Activated naive CD8-positive, alpha-beta T cell treated with anti-CD3 and anti-CD28 coated beads for 36 hours (primary cell): ENCODE measurements at places on chromosomes 12 and 14.

DNA sequence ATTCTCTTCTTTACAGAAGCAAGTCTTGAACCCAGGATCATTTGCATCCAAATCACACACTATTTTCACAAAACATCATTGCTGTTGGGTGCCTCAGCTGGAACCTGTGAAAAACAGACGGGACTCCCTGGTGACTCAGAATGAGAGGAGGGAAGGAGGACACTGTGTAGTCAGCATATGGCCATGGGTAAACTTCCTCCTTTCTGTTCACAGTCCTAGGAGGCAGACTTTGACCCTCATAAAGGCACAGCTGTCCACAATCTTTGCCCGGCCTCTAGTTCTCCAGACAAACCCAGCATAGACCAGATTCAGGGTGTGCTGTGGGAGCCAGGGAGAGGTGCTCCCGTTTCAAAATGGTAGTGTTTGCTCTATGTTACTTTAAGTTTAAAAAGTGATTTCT lies 62.0 kb downstream of the DYRK2 start:
- peaks cover 2% of the 10 kb centered on the region for H3K4me1 ChIP-seq
- no peak overlapping the region for H3K27ac ChIP-seq
- no peaks in the 10 kb centered on the region for H3K27me3 ChIP-seq
- no peak overlapping the region for H3K4me3 ChIP-seq

DNA sequence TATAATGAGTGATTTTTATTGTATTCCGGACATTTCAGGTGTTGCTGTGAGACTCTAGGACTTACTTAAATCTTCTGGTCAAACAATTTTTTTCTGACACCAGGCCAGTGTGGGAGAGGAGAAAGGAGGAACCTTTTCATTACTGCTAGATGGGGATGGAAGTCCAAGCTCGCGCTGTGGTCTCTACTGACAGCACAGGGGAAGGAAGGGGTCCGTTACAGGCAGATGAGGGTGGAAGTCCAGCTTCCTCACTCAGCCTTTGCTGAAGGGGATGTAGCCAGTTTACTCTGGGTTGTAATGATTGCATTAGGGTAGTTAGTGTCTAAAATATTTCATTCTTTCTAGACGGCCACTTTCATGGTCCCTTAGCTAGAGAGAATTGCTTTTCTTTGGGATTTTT lies 26.3 kb upstream of the ST8SIA1 start:
- no peak overlapping the region for H3K27ac ChIP-seq
- no peaks in the 10 kb centered on the region for H3K4me1 ChIP-seq
- peaks cover 7% of the 10 kb centered on the region for H3K27me3 ChIP-seq
- DNase-seq = no peak
- H3K4me3 ChIP-seq = no peak overlapping the region

GRCh38 chr14:76169776-76170175 lies 18.1 kb downstream of the GPATCH2L start:
- peaks cover 45% of the 10 kb centered on the region for H3K36me3 ChIP-seq
- H3K27ac ChIP-seq = no peak overlapping the region
- peaks cover 6% of the 10 kb centered on the region for H3K4me1 ChIP-seq
- H3K4me3 ChIP-seq = no peak overlapping the region

GRCh38 chr12:95960241-95960640 lies 17.1 kb downstream of the AMDHD1 start:
- no peak for DNase-seq
- H3K4me3 ChIP-seq = no peak overlapping the region
- no peaks in the 10 kb centered on the region for H3K4me1 ChIP-seq

DNA sequence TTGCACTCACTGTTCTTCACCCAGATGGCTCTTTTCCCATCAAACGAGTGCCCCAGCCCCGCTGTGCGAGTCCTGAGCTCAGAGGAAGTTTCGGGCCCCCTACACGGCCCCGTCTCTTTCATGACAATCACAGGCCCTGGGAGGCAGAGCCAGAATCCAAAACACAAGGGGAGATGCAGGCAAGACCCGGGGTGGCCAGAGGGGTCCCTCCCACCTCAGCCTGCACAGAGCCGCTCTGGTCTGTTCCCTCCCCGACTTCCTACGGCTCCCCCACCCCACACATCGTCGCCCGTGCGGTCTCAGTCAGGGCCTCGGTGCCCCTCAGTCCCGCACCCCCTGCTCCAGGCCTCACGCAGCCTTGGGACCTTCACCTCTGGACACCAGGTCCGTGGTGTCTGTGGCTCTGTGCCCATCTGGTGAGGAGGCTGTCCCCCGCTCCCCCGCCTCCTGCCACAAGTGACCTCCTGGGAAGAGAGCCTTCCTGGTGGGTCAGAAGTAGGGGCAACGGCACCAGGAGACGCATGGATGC lies 8.9 kb downstream of the GPR132 start:
- H3K27ac ChIP-seq = peak overlapping the region; percentile 34
- H3K27me3 ChIP-seq = no peaks in the 10 kb centered on the region
- H3K4me3 ChIP-seq = no peak overlapping the region
- no peak for DNase-seq
- H3K36me3 ChIP-seq = peaks cover 18% of the 10 kb centered on the region

DNA sequence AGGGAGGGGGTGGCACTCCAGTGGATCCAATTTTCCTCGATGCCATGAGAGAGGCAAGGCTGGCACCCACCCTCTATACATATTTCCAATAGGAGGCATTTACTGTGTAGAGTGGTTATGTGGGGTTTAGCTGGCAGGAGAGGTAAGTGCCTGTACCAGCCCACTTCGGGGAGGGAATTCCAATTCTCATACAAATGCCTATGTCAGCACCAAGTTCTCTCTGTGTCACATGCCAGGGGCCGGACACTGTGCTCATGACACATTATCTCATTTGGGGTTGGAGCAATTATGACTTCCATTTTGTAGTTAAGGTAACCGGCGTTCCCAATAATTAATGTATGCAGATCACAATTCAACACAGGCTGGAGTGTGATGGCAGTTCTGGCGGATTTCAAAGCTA lies 284.3 kb downstream of the KSR2 start:
- no peak for DNase-seq
- H3K27me3 ChIP-seq = peaks cover 15% of the 10 kb centered on the region
- no peaks in the 10 kb centered on the region for H3K36me3 ChIP-seq
- H3K27ac ChIP-seq = no peak overlapping the region
- no peak overlapping the region for H3K4me3 ChIP-seq

DNA sequence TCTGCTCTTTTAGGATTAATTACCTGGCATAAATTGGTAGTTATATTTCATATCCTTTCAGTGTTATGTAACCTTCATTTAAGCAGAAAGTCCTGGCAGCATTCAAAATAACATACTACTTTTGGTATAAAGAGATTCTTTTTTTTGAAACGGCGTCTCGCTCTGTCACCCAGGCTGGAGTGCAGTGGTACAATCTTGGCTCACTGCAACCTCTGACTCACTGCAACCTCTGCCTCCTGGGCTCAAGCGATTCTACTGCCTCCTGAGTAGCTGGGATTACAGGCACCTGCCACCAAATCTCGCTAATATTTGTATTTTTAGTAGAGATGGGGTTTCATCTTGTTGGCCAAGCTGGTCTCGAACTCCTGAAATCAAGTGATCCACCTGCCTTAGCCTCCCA lies 9.2 kb downstream of the KTN1 start:
- H3K27ac ChIP-seq = no peak overlapping the region
- peaks cover 10% of the 10 kb centered on the region for H3K36me3 ChIP-seq
- DNase-seq = no peak
- no peaks in the 10 kb centered on the region for H3K27me3 ChIP-seq
- H3K4me3 ChIP-seq = no peak overlapping the region

DNA sequence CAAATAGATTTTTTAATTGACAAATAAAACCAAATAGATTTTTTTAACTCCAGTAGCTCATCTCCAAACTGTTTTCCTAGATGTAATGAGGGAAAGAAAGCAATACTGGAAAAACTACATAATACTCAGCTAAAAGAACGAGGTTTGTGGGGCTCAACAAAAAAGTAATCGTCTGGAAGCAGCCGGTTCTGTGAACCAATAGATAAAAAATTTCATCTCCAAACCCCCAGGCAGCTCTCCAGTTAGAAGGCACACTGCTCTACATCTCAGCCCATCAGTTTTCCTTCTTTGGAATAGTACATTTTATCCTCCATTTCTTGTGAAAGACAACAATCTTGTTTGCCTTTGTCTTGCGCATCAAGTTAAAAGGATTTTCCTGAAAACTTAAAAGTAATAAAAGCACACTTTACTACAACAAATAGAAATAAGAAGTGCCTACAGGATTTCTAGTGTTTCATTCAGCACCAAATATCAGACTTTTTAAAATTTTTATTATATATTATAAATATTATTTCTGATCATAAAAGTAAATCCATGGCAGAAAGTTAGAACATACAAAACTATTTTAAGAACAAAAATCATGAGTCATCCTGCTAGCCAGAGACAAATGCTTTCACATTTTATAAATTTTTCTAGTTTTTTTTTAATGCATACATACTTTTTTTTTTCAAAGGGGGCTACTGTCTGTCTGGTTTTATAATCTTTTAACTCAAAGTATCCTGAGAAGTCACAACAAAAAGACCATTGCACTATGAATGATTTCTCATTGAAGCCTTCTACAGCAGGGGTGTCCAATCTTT lies 67.7 kb downstream of the EPS8 start:
- peaks cover 4% of the 10 kb centered on the region for H3K4me1 ChIP-seq
- H3K27me3 ChIP-seq = peaks cover 24% of the 10 kb centered on the region
- DNase-seq = no peak
- no peak overlapping the region for H3K4me3 ChIP-seq

DNA sequence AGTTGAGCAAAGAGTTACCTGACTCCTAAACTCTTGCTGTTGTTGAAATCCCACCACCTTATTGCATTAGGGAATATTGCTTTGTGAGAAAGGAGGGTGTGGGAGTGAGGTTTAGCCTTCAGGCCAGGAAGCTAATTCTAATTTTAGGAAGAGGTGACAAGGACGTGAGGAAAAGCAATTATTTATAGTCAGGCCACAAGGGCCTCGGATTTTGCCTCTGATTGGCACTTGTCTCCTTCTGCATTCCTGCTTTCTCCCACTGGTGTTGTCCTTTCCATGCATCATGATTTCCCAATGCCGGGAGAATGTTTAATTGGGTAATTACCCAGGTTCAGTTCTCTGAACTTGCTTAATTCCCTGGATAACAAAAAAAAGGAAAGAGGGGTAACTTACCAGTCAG lies 37.9 kb upstream of the SLC38A2 start:
- no peak overlapping the region for H3K4me3 ChIP-seq
- H3K27ac ChIP-seq = no peak overlapping the region
- DNase-seq = no peak
- no peaks in the 10 kb centered on the region for H3K27me3 ChIP-seq
- H3K4me1 ChIP-seq = peaks cover 9% of the 10 kb centered on the region

DNA sequence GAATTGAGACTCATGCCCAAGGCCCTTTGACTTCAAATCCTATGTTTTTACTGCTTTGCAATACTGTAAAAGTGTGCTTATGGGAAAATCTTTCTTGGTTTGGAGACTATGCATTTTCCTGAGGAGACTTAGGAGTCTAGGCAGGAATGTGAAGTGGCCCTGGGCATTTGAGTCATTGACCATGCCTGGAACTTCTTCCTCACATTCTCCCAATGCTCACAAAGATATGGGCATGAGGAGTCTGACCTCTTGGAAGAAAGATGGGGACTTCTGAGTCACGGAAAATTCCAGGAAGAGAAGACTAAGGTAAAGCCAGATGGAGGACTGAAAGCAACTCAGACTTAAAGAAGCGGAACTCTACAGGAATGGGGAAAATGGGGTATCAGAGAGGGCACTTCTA lies 38.2 kb upstream of the ZNF641 start:
- H3K4me3 ChIP-seq = no peak overlapping the region
- no peak overlapping the region for H3K27ac ChIP-seq
- DNase-seq = no peak
- no peaks in the 10 kb centered on the region for H3K27me3 ChIP-seq
- H3K4me1 ChIP-seq = no peaks in the 10 kb centered on the region

- H3K4me1 ChIP-seq = peaks cover 28% of the 10 kb centered on the region
- no peak overlapping the region for H3K4me3 ChIP-seq
- peaks cover 19% of the 10 kb centered on the region for H3K36me3 ChIP-seq
- no peak for DNase-seq
Observed at GRCh38 chr12:96242597-96242996, 48.4 kb downstream of the ELK3 start.

GRCh38 chr12:93176610-93177126 lies 201.1 kb upstream of the NUDT4 start:
- H3K4me3 ChIP-seq = no peak overlapping the region
- H3K27ac ChIP-seq = no peak overlapping the region
- H3K27me3 ChIP-seq = no peaks in the 10 kb centered on the region
- no peak for DNase-seq
- H3K4me1 ChIP-seq = peaks cover 4% of the 10 kb centered on the region
- H3K36me3 ChIP-seq = no peaks in the 10 kb centered on the region

GRCh38 chr12:131693149-131693548 lies 17.7 kb upstream of the SFSWAP start:
- no peak for DNase-seq
- no peaks in the 10 kb centered on the region for H3K36me3 ChIP-seq
- H3K4me3 ChIP-seq = no peak overlapping the region
- peaks cover 14% of the 10 kb centered on the region for H3K27me3 ChIP-seq

GRCh38 chr14:77194706-77195105 lies 13.1 kb downstream of the TMEM63C start:
- no peaks in the 10 kb centered on the region for H3K36me3 ChIP-seq
- H3K4me1 ChIP-seq = no peaks in the 10 kb centered on the region
- no peak overlapping the region for H3K27ac ChIP-seq
- no peak for DNase-seq
- no peaks in the 10 kb centered on the region for H3K27me3 ChIP-seq
- no peak overlapping the region for H3K4me3 ChIP-seq

GRCh38 chr14:22560662-22561365 lies 28.2 kb downstream of the DAD1 start:
- H3K4me1 ChIP-seq = peaks cover 88% of the 10 kb centered on the region
- peak overlapping the region; percentile 67 for H3K4me3 ChIP-seq
- peak overlapping the region; percentile 97 for H3K27ac ChIP-seq
- DNase-seq = no peak
- peaks cover 7% of the 10 kb centered on the region for H3K27me3 ChIP-seq

- H3K36me3 ChIP-seq = no peaks in the 10 kb centered on the region
- peak; percentile 46 for DNase-seq
- peaks cover 40% of the 10 kb centered on the region for H3K4me1 ChIP-seq
- peak overlapping the region; percentile 81 for H3K4me3 ChIP-seq
Observed at GRCh38 chr12:69330475-69331473, 17.4 kb upstream of the LYZ start.

DNA sequence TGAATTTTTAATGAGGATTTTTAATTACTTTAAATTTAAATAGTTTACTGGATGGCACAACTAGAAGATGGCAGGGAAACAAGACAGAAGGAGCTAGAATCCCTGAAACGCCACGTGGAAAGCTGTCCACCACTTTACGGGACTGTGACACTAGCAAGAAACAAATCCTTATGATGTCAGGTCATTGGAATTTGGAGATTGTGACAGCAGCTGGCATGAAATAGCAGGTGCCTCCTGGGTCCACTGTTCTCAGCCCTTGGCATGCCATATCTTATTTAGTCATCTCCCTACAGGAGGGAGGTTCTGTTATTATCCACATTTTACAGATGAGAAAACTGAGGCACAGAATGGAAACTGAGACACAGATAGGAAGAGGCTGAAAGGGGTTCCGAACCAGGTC lies 113.8 kb downstream of the BCL11B start:
- H3K36me3 ChIP-seq = peaks cover 6% of the 10 kb centered on the region
- H3K27me3 ChIP-seq = no peaks in the 10 kb centered on the region
- H3K27ac ChIP-seq = no peak overlapping the region
- DNase-seq = no peak

DNA sequence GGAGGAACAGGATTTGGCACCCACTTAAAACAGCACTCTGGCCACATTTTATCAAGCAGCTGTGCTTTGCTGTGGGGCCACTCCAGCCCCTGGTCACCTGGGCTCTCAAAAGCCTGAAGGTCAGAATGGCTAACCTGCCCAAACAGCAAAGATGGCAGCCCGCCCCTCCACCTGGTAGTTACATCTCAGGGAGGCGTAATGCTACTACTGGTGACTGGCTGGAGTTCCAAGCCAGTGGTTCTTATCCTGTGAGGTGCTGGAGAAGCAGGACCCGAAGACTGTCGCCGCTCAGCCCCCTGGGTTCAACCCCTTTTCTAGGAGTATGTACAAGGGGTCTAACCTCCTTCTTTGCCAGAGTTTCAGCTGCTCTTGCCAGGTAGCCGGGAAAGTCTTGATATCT lies 467.4 kb upstream of the FOXG1 start:
- H3K4me1 ChIP-seq = no peaks in the 10 kb centered on the region
- DNase-seq = no peak
